ENCODE measurements at places on chromosomes 13 and 19.

GRCh38 chr13:38980750-38981078, 9.9 kb downstream of the STOML3 start:
- DNase-seq, result no peak

- DNase-seq, result no peak
Observed at GRCh38 chr13:65943024-65943423, 1287.1 kb downstream of the PCDH9 start.

DNA sequence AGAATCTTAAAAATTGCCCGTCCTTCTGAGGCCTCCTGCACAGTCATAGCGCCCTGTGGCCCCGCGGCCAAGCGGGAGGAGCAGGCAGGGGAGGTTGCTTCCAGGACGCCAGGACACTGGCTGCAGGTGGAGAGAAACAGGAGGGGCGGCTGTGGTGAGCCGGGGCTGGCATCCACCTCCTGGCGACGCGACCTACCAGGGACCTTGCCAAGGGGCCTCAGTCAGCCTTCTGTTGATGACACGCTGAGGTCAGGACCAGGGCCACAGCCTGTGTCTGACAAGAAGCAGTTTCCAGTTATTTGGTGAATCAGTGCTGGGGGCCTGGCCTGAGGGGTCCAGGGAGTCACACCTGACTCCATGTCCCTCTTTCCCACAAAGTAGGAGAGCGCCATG, 13.3 kb upstream of the MKNK2 start:
- DNase-seq, result no peak

GRCh38 chr19:45630463-45630862, 8.7 kb downstream of the EML2 start:
- no peak for DNase-seq

DNA sequence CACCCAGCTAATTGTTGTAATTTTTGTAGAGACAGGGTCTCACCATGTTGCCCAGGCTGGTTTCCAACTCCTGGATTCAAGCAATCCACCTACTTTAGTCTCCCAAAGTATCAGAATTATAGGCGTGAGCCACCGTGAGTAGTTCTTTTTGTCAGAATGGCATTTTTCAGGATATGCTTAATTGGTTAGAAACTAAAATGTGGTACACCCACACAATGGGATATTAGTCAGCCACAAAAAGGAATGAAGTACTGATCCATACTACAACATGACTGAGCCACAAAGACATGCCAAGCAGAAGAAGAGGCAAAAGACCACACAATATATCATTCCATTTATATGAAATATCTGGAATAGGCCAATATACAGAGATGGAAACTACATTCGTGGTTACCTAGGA, 41.7 kb upstream of the MAP3K10 start:
- no peak for DNase-seq

DNA sequence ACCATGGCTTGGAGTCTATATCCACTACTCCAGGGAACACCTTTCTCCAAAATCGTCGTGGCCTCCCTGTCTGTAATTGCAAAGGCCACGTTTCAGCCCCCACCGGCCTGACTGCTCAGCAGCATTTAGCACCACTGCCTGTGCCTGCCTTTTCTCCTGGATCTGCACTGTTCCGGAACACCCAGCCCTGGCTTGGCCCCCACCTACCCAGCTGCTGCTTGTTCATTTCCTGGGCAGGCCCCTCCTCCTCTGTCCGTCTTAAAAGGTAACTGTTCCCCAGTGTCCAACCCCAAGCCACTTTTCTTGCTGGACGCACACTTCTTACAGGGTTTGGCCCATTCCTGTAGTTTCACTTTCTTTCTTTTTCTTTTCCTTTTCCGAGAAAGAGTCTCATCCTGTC, 8.5 kb upstream of the SYT5 start:
- no peak for DNase-seq

- no peak for DNase-seq
Observed at GRCh38 chr19:40381321-40381720, 8.7 kb downstream of the HIPK4 start.
